ENCODE measurements at places on chromosomes 5 and 9.

DNA sequence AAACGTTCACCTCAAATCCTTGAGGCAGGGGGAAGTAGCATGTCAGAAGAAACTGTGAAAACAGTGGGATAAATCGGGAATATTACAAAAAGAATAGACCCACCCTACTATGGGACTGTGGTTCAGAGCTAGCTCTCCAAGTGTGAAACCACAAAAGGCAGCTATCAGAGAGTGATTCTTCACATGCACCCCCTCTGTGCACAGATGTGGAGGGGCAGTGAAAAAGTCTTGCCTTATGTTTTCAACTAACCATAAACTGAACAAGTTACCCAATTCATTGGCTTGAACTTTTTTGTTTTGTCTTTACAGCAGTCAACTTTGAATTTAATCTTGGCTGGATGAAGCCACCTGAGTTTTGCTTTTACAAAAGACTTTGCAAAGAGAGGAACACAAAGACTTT lies 98.8 kb upstream of the NR4A3 start:
- DNase-seq: no peak

DNA sequence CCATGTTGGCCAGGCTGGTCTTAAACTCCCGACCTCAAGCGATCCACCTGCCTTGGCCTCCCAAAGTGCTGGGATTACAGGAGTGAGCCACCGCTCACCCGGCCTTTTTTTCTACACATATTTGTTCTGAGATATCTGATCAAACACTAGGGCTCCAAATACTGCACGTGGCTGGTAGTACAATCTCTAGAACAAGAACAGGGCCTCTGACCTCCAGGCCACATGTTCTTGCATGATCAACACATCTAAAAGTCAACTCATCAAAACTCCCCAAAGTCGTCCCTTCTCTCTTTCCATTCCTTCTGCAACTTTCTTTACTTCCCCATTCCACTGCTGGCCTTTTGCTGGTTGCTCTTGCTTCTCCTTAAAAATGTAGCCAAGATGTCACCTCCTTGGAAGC lies 113.3 kb upstream of the LHFPL2 start:
- no peak for DNase-seq

DNA sequence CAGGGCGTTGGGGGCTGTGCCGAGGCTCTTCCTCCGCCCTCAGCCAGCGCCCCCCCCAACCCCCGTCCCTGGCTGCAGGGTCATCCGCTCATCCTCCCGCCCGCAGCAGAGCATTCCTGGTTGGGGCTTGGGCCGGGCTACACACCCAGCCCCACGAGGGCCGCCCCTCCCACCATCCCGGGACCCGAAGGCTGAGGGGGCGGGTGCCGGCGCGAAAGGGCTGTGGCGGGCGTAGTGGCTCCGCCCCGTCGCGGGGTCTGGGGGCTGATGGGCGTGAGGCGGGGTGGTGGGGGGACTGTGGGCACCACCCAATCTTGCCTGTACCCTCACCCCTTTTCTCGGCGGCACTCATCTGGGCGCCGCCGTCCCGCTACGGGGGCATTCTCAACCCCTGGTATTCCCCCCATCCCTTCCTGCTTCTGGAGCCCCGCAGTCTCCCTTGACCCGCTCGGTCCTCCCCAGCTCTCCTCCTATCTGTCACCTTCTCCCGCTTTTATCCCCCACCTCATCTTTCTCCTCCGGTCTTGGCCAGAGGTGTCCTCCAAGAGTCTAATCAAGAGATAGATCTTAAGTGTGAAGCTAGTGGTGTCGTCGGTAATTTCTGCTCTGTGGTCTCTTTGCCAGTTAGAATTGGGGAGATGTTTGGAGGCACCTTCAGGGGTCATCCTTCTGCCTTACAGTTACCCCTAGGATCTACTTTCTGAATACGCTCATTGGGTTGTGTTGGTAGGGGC lies 1.6 kb downstream of the FER start:
- no peak for DNase-seq

GRCh38 chr5:151222790-151223446 lies 974 bp downstream of the CCDC69 start:
- DNase-seq: no peak

- no peak for DNase-seq
Measured at GRCh38 chr5:92003806-92004205, 620.7 kb upstream of the ARRDC3 start.

DNA sequence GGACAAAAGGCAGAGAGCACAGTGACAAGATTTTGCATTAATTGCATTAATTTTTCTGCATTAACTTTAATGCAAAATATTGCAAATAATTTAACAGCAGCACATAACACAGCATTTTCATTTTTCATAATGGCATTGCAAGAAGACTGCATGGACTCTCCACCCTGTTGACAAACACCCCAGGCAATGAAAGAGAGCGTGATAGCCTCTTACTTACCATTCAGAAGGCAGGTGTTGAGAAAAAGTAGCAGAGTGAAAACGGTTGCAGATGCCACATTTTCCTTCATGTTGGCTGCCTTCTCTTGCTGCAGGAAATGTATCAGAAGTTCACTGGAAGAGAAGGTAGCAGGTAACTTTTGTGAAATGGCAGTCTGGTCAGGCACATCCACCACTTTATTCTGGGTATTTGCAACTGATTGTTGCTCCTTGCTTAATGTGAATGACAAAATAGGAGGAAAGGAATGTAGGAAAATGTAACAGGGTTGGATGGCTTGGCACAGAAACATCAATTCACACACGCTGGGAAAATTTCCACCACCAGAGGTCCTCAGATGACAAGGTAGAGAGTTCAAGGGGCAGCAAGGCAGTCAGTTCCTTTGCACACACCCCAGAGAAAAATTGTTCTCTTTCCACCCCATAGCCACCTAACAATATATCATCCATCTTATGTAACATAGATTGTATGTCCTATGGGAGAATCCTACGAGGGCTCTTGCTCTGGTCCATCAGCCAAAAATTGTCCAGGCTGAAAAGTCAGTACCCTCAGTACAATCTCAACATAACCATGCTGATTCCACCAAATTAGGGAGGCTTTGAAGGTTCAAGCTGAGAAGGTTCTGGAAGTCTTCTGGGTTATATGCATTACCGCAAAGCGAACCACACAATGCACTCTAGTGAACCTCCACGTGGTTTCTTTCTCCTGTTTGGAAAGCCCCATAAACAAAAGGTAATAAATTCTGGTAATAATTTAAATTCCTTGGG lies 41.9 kb upstream of the AGXT2 start:
- DNase-seq: peak; percentile 35

GRCh38 chr9:36142510-36143244 lies 6.1 kb downstream of the GLIPR2 start:
- DNase-seq: no peak

DNA sequence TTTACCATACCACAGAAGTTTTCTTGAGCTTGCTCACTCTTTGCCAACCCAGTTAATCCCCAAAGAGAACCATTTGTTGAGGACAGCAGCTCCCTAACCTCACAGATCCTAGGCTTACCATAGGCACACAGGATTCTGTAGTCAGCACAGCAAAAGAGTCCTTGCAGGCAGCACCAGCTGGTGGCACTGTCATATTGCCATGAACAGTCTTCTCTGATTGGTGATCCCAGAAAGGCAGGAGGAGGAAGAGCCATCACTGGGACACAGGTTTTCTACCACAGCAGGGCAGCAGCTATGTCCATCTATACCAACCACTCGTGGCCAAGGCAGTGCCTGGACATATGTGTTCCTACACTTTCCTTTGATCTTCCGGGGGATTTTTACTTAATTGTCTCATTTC lies 297.1 kb upstream of the CD180 start:
- no peak for DNase-seq

GRCh38 chr5:145830594-145830993 lies 4.5 kb downstream of the PRELID2 start:
- no peak for DNase-seq

DNA sequence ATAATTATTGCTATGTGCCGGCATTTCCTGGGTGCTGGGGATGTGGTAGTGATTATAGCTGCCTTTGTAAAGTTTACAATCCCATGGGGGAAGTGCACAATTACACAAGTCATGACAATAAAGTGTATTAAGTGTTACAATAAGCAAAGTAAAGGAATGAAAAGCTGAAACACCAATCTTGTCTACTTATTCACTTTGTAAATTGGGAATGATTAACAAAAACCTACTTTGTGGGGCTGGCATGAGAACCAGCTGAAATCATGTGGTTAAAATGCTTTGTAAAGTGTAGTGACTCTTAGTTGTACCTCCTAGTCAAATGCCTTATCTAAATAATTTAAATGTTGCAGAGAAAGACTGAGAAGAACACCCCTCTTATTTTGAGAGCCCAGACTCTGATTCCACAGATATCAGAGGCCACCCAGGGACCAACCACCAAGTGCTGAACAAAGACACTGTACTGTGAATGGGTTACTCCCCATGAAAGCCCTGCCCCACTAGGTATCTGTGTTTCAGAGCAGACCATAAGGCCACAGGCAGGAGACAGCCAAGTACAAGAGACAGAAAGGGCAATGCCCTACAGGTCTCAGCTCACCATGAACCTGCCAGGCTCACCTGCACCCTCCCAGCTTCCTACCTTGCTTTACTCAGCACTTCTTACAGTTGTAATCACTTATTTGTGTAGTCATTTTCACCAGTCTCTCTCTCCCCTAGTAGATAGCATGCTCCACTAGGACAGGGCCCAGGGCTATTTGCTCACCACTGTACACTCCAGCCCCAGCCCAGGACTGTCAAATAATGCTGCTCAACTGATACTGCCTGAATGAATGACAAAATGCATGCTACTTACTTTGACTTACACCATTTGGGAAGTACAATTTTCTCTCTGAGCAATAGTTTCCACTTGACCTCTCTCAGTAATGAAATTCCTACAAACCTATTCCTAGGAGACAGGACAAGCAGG lies 101.6 kb upstream of the APC start:
- no peak for DNase-seq

GRCh38 chr5:134794819-134795218 lies 36.2 kb downstream of the DDX46 start:
- no peak for DNase-seq

DNA sequence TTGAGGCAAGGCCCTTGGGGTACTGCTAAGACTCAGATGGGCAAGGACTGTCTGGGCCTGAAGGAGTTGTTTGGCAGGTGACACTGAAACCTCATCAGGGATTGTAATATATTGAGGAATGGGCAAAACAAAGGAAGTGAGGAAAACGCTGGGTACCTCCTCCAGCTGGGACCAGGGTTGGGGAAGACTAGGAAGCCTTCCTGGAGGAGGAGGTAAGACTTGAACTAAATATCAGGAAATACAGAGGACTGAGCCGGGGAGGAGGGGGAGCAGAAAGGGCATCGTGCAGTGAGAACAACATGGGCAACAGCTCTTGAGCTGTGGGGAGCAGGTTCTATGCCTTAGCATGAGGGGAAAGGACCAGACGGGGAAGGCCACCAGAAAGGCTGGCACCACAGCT lies 144.0 kb downstream of the GABBR2 start:
- DNase-seq: no peak

- no peak for DNase-seq
Measured at GRCh38 chr9:113609562-113610318, 146.2 kb downstream of the RGS3 start.

DNA sequence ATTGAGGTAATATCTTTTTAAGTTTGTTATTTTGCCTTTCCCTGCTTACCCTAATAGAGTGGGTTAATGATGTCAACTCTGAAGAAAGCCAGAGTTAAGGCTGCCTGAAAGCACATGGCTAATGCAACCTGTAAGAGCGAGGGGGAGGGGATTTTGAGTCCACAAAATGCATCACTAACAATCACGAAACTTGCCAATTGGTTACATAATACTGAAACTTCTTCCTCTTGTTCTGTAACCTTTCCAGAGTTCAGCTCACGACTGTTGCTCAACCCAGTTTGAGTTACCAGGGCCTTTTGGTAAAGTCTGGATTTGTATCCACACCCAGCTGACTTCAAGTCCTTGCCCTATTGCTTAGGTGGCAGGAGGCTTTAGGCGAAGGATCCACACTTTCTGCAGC lies 308.8 kb downstream of the EFNA5 start:
- no peak for DNase-seq

DNA sequence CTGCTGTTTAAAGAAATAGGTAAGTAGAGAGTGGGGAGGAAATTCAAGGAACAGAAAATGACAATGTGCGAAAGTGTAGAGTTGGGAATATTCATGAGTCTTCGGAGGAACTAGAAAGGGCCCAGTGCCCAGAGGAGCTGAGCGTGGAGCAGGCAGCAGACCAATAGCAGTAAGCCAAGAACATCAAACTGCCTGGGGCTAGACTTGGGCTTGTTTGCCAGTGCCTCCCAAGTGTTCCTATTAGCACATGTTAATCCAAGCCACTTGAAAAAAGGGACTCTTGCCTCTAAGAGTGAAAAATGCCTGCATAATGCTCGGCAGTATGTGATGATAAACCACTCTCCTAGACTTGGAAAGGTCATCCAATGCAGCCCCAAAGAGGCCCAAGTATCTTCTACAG lies 1.2 kb upstream of the TAL2 start:
- DNase-seq: no peak

DNA sequence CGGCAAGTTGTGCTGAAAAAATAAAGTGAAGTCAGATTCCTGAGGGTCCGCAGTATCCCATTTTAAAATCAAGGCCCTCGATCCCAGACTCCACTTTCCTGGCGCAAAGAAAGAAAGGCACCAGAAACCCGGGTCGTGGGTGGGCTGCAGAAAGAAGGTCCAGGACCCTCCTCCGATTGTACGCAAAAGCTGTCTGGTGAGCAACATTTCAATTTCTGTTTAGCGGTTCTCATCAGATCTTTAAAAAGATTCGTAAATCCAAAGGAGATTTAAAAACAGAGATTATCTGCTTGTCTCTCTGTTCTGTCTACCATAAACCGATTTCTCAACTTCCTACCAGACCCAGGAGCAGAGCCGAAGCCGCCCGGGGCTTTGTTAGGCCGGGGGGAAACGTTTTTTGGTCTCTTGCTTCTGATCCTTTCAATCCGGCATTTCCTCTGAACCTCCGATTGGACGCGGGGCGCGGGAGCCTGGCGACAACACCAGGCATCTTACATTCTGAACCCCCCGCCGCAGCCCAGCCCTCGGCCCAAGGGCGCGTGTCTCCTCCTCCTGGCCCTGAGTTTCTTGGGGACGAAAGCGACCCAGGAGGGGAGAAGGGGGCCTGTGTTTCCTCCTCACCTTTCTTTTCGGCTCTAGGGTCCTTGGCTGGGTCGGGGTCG lies 746 bp downstream of the NKX2-5 start:
- DNase-seq: no peak

DNA sequence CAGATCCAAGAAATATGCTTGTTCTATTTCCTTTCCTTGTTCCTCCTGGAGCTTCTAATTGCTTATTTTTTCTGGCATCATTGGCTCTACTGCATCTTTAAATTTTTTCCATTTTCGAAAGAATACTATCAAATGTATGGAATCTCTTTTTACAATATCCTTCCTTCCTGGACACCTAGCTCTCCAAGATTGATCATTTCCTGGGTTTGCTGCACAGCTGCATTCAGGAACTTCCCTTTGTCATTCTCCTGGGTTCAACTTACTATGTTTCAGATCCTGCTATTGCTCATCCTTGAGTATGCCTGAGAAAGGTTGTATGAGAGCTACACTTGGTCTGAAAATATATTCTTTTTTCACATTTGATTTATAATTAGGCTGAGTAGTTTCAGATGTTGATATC lies 73.7 kb upstream of the ERCC6L2 start:
- no peak for DNase-seq

- DNase-seq: no peak
Measured at GRCh38 chr9:84190411-84190810, 150.1 kb downstream of the SLC28A3 start.
